ENCODE measurements at places on chromosomes 13 and 19. TPM values are rescaled to one million over a fixed set of nuclear protein-coding genes. Genes with fewer than 3 reads are reported as not detected.

The CAPN12 gene
- 5.6 TPM for total RNA-seq

The ZNF816 gene
- total RNA-seq, result 10.7 TPM

The CEACAM3 gene
- 3.3 TPM for total RNA-seq

The SHFL gene
- total RNA-seq, result 47.0 TPM

The ICAM4 gene
- total RNA-seq, result not detected

The ATXN8OS gene
- total RNA-seq, result not detected

The CABP5 gene
- total RNA-seq, result not detected

The LMTK3 gene
- 0.76 TPM for total RNA-seq

The GPR4 gene
- 29.7 TPM for total RNA-seq

The SLC25A23 gene
- total RNA-seq, result 61.9 TPM

The CEACAM1 gene
- total RNA-seq, result 5.8 TPM

The MRPL54 gene
- total RNA-seq, result 35.3 TPM

The NDUFA7 gene
- 24.7 TPM for total RNA-seq

The ZNF549 gene
- total RNA-seq, result 9.5 TPM

The ZNF528 gene
- total RNA-seq, result 42.8 TPM

The ZSCAN1 gene
- total RNA-seq, result 0.40 TPM

The ZNF155 gene
- 9.4 TPM for total RNA-seq

The MISP3 gene
- 5.6 TPM for total RNA-seq

The LILRB5 gene
- 24.1 TPM for total RNA-seq

The ZNF841 gene
- total RNA-seq, result 38.3 TPM

The APOE gene
- total RNA-seq, result 79.3 TPM

The TFDP1 gene
- 36.1 TPM for total RNA-seq

All from sciatic nerve (tissue), 2 donors.